ENCODE measurements at places on chromosomes 2 and 18.

- no peak for DNase-seq
Observed at GRCh38 chr2:136985044-136985443, 219.7 kb downstream of the THSD7B start.

DNA sequence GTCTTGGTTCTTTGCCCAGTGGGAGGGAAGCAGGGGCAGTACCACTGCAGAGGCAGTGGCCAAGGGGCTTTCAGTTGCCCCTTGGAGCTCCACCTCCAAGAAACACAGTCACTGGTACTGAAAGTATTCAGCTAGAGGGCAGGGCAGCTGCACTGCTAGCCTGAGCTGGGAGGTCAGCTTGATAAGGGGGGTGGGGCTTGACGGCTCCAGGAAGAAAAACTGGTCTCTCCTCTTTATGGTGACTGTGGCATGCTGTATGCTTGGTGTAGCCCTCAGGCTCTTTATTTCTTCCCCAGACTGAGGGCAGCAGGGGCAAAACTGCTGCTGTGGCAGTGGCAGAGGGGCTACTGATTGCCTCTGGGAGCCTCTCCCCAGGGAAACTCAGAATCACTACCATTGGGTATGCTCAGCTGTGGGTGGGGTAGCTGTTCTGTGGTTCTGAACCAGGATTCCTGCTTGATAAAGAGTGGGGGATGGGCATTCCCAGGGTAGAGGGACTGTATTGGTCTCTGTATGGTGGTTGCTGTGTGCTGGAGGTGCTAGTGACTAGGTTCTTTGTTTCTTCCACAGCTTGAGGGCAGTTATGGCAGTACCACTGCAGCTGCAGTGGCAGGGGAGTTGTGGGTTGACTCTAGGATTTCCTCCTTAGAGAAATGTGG lies 134.6 kb upstream of the SCN7A start:
- no peak for DNase-seq

DNA sequence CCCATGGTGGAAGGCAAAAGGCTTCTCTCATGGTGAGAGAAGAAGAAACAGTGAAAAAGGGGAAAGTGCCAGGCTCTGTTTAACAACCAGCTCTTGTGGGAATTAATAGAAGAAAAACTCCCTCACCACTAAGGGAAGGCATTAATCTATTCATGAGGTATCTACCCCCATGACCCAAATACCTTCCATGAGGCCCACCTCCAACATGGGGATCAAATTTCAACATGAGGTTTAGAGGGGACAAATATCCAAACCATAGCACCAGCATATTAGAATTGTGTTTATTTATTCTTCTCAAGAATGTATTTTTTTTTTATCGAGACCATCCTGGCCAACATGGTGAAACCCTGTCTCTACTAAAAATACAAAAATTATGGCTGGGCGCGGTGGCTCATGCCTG lies 4.9 kb upstream of the CFLAR start:
- DNase-seq, result no peak

- DNase-seq, result no peak
Observed at GRCh38 chr18:14963246-14963645, 215.3 kb downstream of the ANKRD30B start.

DNA sequence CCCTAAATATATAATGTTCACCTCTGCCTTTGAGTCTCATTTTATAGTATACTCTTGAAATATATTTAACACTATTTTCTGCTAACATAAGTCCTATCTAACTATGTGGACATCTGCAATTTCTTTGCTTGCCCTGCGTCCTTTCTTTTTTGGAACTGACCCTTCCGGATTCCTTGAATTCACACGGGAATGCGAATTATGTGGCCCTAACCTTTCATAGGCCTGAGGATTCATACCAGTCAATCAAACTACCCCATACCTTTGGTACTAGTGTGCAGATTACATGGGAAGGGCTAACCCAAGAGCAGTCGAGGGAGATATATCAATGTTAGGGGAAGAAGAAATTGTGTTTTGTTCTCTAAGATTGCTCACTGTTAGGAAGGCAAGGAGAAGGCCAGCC lies 56.4 kb downstream of the NRXN1 start:
- DNase-seq, result no peak

DNA sequence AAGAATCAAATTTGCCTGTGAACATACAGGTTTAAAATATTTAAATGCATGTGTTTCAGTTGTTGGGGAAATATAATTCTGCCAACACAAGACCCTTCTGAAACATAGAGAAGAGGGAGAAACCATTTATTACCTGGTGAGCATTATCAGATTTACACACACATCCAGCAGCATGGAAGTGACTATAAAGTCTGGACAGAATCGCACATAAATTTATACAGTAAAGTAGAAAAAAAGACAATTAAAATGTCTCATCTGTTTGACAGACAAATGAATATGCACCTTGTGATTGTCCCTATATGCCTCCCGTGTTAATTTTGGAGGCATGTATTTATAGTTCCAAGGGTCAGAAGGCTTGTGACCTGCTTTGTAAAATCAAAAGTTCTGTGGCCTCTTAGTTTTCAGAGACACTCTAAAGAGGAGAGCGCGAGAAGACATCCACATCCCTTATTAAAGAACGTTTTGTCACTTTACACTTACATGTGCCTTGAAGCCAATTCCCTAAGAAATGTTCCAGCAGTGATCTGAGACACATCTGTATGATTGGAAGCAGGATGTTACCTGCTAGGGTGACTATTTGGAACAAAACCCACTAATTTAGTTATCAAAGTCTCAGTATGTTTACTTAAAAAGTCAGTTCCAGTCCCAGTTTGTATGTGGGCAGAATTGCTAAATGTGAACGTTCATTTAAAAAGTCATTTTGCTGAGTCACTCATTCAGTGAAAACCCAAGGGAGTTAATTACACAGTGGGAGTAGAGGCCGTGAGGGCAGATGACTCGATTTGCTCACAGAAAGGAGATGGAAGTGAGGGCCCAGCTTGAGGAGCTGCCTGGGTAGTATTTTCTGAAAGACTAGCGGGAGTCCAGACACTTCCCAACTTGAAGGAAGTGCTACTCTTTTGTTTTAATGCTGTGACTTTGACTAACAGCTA lies 527.6 kb upstream of the MEX3C start:
- no peak for DNase-seq

GRCh38 chr2:227296671-227297405 lies 28.2 kb upstream of the MFF start:
- DNase-seq, result no peak

DNA sequence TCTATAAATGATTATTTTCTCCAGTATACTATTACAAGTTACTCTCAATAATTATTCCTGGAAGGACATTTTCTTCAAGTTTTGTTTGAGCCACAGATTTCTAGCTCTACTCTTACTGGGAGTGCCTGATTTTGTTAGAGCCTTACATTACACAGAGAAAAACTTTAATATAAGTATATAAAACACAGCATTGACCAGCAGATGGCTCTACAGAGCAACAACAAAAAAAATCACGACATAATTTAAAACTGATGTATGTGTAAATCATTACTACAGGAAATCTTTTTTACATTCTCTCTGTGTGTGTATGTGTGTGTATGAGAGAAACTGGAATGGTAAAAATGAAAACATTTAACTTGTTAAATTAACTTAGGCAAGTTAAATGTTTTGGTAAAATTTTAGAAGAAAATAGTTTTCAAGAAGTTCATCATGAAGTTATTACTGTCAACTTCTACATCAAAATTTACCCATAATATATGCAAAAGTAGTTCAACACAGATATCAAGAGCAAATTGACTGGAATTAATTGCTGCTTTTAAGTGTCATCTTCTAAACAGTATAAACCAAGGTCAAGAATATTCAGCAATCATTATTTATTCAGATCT lies 103.3 kb downstream of the MDH1 start:
- no peak for DNase-seq

DNA sequence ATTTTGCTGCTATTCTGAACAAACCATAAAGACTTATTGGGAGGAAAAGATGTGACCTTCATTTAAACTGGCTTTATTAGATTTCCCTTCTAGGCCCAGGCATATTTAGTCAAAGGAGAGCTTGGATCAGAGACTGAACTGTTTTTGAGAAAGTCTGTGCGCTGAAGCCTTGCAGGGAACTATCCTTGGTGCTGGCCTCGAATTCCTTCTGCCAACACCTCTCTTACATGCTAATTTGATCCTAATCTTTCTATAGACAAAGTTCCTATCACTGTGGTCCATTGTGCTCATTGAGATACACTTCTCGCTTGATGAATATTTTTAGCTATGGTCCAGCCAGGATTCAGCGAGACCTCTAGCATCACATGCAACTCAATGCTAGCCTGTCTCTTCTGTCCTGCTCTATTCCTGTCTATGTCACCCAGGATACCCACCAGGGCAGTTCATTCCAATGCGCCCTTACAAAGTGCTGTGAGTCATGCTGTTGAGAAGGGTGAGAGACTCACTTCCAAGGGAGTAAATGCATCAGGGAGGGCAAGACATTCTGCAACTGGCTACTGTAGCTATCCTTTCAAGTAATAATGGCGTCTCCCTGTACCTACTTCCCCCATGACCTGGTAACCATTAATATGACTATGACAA lies 356.7 kb upstream of the LYPD1 start:
- no peak for DNase-seq

DNA sequence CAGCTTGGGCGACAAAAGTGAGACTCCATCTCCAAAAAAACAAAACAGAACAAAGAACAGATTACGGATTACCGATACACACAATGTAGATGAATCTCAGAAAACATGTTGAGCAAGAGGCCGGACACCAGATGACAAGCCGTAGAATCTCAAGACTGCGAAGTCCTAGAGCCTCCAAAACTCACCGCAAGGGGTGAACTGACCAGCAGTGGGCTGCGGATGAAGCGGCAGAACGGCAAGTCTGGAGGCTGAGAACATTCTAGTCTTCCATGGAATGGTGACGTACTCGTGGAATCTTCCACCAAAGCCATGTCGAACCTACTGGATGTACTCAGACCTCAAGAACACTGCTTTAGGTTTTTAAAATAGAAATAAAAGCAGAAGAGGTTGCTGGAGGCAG lies 198.8 kb downstream of the NDUFA10 start:
- DNase-seq, result no peak

GRCh38 chr18:68721681-68722583 lies 7.0 kb upstream of the TMX3 start:
- no peak for DNase-seq

DNA sequence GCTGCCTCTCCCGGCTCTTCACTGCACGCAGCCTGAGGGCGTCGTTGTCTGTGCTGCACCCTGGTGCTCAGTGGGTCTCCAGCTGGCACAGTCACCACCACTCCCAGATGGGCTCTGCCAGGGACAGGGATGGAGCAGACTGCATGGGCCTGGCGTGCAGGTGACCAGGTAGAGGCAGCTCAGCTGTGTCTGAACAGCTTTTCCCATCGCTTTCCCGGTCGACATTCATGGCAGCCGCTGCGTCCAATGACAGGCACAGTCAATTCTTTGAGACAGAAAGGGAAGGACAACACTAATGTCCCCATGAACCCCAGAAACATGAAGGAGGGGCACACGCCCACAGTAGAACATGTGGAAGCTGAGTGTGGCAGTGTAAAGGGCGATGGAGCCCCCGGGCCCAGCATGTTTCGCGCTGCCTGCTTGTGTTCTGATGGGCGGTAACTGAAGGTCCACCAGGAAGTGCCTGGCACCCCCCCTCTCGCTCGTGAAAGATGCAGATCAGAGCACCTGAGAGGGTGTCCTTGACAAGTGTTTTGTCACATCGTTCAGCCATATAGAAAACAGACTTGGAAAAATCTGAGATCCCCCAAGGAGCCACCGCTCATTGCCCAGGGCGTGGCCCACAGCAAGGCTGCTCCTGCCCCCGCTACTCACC lies 122.4 kb downstream of the NFATC1 start:
- no peak for DNase-seq

DNA sequence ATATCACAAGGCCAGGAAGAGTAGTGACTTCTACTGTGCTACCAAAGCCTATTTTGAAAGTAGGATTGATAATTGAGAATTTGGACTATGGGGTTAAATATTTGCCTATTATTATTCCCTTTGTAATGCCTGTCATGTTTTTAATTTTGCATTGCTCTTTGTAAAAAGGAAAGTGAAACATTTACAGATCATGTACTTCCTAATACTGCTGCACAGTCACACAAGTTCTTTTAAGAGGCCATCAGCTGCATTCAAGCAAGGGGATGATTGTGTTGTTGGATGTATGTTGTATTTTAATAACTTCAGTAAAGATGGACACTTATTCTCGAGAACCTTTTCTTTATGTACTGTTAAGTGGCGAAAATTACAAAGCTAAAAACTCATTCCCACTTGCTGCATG lies 70.1 kb downstream of the PLEKHA3 start:
- DNase-seq, result no peak

DNA sequence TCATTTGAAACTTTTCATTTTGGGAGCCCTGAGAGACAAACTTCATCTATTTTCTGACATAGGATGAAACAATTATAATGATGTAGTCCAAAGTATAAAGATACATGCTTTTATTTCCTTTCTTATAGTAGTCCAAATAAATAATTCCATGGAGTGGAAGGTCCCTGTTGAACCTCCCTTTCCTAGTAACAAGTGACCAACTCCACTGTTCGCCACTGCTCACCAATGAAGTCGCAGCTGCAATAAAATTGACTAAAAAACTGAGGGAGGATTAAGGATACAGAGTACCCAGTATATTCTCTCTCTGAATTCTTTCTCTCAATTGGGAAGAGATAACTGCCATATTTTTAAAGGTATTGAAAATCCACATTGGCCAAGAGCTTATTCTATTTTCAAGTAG lies 14.1 kb downstream of the SERPINB7 start:
- no peak for DNase-seq

DNA sequence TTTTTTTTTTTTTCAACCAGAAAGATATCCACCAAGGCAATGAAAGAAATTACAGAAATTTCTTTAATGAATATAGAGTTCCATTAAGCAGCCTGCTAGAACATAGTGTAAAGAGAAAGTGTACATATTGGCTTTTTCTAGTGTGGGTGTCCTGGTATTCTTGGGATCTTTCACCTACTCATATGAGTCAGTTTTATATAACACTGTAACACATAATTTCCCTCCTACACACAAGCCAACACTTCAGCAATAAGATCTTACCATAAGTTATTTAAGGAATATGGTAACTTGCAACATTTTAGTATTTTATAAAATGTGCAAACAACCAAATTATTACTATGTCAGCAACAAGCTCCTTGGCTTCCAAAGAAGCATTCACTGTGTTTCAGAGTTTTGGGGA lies 59.9 kb downstream of the ZRANB3 start:
- DNase-seq, result no peak

DNA sequence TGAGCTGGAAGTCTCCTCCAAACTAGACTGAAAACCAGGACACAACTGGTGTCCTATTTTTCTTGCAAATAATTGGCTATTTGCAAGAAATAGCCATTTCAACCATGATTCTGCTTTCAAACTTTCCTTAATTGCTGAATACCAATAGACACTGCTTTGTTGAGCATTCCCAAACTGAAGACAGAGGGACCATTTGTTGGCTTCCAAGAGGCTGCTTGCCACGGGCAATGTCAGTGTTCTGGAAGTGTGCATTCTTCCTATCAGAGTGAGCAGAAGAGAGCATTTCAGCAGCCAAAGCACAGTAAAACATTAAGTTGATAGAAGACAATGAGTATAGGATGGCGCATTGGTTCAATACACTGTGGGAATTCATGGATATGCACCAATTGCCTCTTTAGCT lies 360.5 kb upstream of the RGPD4 start:
- DNase-seq, result no peak

- DNase-seq, result no peak
Observed at GRCh38 chr2:207417301-207417718, 112.5 kb upstream of the CREB1 start.

GRCh38 chr2:70990216-70990615 lies 4.5 kb downstream of the TEX261 start:
- no peak for DNase-seq

Measured in amygdala (tissue), 56 donors.